Stimulated activated CD4-positive, alpha-beta T cell treated with anti-CD3 and anti-CD28 coated beads, TNF-alpha, amount 100 ng/mL, for 24 hours (primary cell): ENCODE measurements at places on chromosomes 5 and 9.

DNA sequence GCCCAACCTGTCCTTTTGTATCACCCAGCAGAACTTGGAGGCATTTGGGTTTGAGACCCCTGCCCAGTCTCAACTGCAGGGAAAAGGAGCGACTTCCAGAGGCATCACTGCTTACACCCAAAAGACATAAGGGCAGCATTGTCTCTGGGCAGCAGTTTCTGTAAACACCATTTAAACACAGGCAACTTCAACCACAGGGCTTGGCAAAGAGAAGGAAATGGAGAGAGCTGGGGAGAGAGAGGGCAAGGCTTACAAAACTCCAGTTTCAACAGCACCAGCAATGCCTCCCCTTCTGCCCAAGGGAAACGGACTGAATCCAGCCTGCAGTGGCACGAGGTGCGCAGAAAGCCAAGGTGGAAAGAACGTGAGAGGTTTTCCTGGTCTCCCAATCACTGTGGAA, 147.6 kb downstream of the ROR2 start:
- no peak for DNase-seq

- no peak for DNase-seq
Measured at GRCh38 chr9:98107926-98108325, 11.1 kb downstream of the TRIM14 start.

GRCh38 chr5:31380049-31380448, 151.8 kb downstream of the DROSHA start:
- DNase-seq = no peak

GRCh38 chr5:138111937-138112336, 27.3 kb downstream of the NME5 start:
- no peak for DNase-seq

DNA sequence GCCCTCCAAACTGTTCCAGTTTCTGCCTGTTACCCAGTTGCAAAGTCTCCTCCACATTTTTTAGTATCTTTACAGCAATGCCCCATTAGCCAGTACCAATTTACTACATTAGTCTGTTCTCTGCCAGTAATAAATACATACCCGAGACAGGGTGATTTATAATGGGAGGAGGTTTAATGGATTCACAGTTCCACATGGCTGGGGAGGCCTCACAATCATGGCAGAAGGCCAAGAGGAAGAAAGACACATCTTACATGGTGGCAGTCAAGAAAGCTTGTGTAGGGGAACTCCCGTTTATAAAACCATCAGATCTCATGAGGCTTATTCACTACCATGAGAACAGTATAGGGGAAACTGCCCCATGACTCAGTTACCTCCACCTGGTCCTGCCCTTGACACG, 600.7 kb upstream of the CDH6 start:
- DNase-seq = no peak

DNA sequence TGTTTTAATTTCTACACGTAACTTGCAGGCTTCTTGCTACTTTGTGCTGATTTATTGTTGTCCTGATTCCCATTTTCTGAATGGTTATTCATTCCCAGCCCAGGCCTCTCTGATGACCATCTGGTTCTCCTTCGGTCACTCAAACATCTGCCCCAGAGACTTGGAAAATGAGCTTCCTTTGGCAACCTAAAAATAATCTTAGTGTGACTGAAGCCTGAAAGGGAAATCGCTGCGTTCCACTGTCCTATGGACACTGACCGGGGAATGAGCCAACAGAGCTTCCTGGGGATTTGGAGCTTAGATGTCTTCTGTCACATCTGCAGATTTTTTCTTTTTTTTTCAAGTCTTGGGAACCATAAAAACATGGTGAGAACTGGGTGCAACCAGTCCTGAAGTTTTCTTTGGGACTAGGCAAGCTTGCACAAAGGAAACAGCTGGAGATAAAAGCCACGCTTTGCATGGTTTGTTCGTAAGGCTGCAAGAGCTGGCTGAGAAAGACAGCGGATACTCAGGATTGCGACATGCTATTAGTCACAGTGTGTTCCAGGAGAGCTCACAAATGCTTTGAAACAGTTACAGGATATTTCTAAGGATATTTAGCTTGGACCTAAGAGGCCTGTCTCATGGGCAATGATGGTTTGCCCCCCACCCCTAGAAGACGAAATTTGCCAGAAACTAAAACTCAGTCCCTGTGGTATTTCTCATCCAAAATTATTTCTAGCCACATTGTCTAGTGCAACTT, 146.2 kb downstream of the GOLPH3 start:
- no peak for DNase-seq

GRCh38 chr9:88477300-88477751, 57.7 kb upstream of the NXNL2 start:
- DNase-seq = no peak

GRCh38 chr5:154368041-154368800, 77.6 kb upstream of the SAP30L start:
- no peak for DNase-seq

DNA sequence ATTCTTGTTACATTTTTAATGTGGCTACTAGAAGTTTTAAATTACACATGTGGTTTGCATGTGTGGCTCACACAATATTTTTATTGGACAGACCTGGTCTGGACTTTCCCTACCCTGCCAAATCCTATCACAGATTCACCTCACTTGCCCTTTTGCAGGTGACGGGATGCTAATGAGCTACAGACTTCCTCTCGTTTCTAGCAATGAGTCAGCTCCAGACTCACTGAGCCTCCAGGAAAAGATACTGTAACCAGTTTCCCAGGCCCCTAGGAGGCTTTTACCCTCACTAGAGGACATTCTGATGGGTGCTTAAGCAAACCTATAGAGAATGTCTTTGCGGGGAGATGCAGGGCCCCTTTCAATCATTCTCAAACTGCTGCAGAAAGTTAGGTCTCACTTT, 135.4 kb downstream of the WDR41 start:
- DNase-seq = peak; percentile 7

DNA sequence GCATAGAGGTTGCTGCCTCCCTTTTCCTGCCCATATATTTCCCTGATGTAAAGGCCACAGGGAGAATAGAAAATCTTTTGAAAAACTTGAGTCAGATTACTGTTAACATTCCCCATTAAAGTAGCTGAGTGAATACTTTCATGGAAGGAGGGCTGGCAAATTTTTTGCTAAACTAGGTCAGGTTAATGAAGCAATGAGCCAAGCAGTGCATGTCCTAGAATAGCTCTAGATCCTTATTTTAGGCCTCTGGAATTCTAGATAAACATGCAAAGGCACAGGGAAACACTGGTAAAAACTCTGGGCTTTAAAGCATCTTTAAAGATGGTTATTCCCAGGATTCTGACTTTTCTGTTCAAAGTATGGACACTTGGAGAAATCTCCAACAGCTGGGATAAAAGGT, 27.9 kb downstream of the TTC1 start:
- DNase-seq = no peak

GRCh38 chr9:87497604-87498045, at the start of gene DAPK1:
Gene DAPK1, plus strand, starts transcription at chr9:87497867. Its CDS starts 1,211 bp downstream, at chr9:87499078.
- no peak for DNase-seq

DNA sequence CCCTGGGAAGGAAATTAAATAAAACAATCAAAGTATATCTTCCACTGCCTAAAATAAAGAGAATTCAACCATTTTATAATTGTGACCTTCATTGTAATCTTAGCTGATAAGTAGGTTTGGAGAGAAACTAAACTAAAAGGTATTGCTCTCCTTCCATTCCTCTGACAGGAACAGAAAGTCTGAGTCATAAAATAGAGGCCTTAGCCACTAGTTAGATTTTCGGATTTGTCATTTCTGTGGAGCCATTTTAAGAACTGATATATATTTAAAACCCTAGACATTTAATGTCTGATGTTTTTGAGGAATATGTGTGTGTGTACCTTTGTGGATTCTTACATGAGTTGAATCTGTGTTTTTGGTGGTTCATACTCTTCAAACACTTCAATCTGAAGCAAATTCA, 11.8 kb upstream of the TMC1 start:
- DNase-seq = no peak

- DNase-seq = no peak
Measured at GRCh38 chr9:118091711-118092500, 387.7 kb downstream of the TLR4 start.

DNA sequence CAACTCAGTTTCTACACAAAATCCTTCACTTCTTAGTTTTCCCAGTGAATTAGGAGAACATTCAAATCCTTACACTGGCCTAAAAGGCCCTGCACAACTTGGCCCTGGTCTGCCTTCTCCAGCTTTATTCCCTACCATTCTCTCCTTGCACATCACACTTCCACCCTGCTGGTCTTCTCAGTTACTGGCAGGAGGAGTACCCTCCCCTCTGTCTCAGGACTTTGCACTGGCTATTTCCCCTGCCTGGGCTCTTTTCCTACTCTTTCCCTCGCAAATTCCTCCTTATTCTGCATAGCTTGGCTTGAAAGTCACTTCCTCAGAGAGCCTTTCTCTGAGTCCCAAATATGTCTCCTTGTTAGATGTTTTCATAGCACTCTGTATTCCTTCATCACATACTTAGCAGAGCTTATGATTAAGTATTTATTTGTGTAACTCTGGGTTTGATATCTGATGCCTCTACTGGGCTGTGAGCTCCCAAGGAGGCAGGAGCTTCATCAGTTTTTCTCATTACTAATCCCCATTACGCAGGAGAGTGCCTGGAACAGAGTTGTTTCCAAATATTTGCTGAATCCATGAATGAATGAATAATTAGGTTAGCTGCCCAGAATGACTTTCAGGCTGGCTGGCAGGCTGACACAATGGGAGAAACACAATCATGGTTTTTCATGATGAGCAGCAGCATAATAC, 159.8 kb upstream of the KLF9 start:
- DNase-seq = no peak

- DNase-seq = no peak
Measured at GRCh38 chr5:169667896-169668674, 31.0 kb downstream of the DOCK2 start.

- no peak for DNase-seq
Measured at GRCh38 chr5:43193894-43194265, 1.9 kb downstream of the NIM1K start.

DNA sequence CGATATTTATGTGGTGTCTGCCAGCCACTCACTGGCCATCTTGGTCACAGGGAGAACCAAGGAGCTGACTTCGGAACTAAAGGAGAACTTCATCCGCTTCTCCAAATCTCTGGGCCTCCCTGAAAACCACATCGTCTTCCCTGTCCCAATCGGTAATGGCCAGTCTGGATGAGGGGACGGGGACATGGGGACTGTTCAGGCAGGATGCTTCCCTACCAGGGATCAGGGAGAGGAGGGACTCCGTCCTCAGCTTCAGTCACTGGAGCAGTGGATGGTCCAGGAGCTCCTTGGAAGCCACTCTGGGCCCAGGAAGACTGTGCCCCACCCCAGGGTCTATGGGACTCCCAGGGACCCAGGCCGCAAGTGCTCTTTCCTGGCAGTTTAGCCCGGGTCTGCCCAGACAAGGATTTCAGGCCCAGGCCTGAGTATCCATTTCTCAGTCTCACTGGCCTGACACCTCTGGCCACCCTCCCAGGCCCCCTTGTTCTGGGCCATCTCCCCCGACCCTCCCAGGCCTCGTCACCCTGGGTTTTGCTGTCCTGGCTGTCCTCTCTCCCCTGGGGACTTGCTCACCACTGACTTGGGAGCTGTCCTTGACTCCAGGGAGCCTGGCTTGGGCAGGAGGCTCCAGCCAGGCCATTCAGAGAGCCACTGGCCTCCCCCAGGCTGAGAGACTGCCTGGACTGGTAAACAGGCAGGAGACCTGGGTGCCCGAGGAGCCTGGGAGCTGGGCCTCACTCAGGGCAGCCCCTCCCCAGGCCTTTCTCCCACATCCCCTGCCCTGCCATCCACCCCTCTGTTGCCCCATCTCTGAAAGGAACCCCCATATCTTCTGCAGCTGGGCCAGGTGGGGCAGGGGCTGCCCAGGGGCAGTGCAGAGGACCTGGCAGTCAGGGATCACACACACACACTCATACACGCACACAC, 3.1 kb downstream of the LCN2 start:
- DNase-seq = no peak

- no peak for DNase-seq
Measured at GRCh38 chr5:38154615-38155204, 103.6 kb upstream of the EGFLAM start.

DNA sequence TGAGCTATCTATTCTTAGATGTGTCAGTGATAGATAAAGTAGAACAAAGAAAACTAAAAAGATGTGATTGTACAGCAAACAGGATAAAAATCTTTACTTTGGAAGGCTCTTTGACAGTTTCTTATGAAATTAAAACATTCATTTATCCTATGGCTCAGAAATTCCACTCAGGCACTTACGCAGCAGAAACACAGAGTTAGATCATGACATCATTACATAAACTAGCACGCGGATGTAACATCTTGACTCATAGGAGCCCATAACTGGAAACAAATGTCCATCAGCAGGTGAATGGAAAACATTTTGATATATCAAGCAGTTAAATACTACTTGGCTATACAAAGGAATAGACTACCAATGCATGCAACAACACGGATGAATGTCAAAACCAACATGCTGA, 45.3 kb downstream of the ICE1 start:
- no peak for DNase-seq

- DNase-seq = no peak
Measured at GRCh38 chr9:8916771-8917170, 1117.2 kb upstream of the DMAC1 start.

- DNase-seq = no peak
Measured at GRCh38 chr9:37626708-37627292, 24.0 kb upstream of the FRMPD1 start.

- no peak for DNase-seq
Measured at GRCh38 chr5:175686826-175687225, 29.0 kb downstream of the HRH2 start.

GRCh38 chr9:17578911-17579793, at the start of gene SH3GL2:
Gene SH3GL2, plus strand, starts transcription at chr9:17579066.
- DNase-seq = peak; percentile 9

DNA sequence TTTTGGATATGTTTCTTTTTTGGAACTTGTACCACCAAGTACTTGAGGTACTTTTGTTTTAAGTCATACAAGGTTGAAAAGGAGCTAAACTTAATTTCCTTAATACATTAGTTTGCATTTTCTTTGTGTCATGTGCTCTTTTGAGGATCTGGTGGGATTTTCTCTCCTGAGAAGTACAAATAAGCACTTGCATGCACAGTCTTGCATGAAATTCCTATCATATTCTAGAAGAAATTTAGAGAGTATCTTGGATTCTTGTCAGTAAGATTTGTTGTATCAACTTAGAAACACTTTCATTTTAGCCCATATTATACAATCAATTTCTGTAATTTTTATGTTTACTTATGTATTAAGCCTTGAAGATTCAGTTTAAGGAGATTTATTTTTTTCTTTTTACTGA, 64.9 kb downstream of the CCNH start:
- DNase-seq = no peak

DNA sequence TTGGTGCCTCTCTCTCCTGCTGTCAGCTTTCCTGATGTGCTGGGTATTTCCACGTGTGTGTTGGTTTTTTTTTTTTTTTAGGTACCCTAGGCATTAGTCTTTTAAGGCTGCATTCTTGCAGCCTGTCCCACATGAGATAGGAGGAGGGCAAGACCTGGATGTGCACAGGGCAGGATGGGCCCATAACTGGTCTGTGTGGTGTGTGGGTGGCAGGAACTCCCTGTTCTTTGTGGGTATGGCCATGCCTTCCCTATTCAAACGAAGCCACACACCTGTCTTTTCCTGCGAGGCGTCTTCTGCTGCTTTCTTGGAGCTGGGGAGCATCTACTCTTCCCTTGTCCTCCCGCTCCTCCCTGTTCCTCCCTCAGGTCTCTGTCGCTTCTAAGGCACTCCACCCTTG, 6.8 kb downstream of the SYK start:
- DNase-seq = no peak

GRCh38 chr9:68974431-68974830, 39.5 kb downstream of the PRKACG start:
- no peak for DNase-seq

GRCh38 chr5:122137702-122138101, 8.4 kb downstream of the ZNF474 start:
- no peak for DNase-seq
